Effector memory CD4-positive, alpha-beta T cell (primary cell): ENCODE measurements at places on chromosomes 2 and 18.

GRCh38 chr18:25282282-25282681 is 69.7 kb downstream of the ZNF521 start:
- DNase-seq = no peak

GRCh38 chr2:74181739-74182138 is 3.1 kb upstream of the MOB1A start:
- DNase-seq = no peak

GRCh38 chr2:233100192-233100998 is 40.3 kb downstream of the INPP5D start:
- DNase-seq = peak; percentile 36

DNA sequence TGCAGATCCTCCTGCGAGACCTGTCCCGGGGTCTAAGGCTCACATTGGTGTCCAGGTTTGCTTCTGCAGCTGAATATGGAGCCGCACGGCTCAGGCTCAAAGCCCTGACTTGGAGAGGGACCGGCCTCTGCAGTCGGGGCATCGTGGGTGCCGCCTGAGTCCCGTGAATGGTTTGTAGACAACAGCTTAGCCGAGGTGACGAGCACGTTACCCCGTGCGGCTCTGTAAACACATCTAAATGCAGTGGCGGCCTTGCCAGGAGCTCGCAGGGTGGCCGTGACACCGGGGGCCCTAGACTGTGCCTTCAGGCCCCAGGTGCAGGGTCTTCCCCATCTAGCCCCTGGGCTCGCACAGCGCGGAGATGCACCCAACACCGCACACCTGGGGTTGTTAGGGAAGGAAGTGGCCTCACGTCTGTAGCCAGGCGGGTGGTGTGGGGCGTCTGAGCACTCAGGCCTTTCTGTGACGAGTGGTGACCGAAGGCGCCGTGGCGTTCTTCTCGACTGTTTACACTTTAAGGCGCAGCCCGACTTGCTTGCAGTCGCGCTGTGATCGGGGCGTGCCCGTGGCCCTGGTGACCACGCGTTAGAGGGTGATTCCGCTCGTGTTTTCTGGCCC is 91.6 kb downstream of the NFATC1 start:
- no peak for DNase-seq

DNA sequence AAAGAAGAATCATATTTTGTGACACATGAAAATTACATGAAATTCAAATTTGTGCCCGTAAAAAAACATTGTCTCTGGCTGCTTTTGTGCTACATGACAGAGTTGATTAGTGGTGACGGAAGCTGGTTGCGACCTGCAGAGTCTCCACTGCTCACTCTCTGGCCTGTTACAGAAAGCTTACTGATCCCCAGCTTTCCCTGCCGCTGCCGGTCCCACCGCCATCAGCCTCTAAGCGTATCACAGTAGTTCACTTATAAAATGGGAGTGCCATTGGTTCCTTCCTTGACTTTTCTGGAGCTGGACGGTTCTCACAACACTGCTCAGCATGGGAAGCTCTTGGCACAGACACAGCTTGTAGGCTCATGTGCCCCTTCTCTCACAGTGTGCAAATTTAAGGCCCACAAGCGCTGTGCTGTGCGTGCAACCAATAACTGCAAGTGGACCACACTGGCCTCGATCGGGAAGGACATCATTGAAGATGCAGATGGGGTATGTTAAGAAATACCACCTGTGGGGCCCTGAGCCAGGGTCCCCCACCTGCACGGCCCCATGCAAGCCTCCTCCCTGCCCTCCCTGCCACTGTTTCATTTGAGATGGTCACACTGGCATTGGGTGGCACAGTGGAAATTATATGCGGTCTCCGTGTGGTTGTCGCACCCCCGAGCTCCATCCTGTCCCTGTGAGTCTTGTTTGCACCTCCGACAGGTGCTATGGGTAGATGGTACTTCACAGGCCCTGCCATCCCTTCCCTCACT is 81.3 kb downstream of the DGKD start:
- no peak for DNase-seq

DNA sequence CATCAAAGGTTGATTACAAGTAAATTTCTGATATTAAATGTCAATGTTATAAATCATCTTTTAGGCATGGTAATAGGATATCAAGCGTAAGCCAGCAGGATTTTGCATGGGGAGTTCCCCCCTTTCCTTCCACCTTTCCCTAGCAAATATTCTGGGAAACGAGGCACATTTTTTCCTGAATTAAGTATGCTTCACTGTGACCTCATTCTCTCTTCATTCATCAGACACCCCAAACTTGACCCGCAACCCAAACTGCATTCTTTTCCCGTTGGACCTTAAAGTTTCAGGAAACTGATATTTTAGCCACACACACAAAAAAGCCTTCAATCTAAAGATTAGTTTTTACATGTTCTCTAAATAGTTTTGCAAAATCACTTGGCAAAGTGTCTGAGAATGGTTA is 214.5 kb upstream of the CTAGE1 start:
- no peak for DNase-seq

DNA sequence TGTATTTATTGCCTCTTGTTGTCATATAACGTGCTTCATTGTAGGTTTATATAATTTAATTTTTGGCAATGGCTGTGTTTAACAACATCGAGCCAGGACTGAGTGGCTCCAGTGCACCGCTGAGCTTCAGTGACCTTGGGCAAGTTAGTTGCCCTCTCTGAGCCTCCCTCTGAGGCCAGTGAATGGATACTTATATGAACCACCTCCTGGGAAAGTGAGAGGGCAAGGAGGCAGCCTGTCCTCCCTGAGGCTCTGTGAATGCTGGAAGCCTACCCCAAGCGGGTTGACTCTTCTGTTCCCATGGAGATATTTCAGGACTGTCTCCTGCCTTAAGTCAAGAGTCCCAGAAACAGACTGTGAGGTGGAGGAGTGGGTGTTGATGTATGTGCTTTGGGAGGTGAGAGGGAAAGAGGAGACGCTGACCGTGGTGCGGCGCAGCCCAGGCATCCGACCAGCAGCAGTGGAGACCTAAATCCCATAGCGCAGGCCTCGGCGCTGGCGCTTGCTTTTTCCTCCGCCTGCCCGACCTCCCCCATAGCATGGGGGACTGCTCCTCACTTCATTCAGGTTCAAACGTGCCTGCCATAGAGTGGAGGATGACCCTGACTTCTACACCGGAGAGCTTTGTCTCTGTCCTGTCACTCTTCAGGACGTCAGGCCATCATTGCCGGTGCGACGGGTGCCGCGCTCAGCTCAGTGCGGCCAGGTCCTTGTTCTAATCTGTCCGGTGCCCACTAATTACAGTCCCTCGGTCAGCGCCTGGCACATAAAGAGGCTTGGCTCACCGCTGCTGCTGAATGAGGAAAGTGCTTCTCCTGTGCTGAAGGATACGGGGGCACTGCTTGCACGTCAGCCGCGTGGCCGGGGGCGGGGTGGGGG is 167.3 kb upstream of the HS6ST1 start:
- no peak for DNase-seq

DNA sequence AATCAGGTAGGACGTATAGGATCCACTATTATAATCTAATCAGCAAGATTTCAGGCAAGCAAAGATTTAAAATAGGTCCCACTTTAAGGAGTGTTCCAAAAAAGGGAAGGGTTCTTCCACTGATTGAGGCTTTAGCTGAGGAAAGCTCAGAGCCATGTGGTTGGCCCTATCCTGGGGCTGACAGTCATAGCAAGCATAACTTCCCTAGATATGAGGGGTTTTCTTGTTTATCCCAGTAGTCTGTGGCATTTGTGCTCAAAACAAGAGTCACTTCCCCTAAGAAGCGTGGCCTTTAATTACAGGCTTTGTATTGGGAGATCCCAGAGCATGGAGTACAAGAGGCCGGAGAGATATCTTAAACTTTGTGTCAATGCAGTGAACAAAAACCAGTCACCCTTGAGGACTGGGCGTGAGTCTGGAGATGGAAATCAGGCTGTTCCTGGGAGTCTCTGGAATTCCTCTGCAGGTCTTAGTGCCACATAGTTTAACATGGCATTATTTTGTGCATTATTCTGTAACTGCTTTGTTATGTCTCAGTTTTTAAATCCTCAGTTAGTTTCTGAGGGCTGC is 136.9 kb upstream of the FBXO11 start:
- DNase-seq = no peak

GRCh38 chr2:240898108-240898730 is 2.3 kb upstream of the MAB21L4 start:
- DNase-seq = no peak

- DNase-seq = no peak
Measured at GRCh38 chr2:70258532-70258875, 567 bp downstream of the PCYOX1 start.

DNA sequence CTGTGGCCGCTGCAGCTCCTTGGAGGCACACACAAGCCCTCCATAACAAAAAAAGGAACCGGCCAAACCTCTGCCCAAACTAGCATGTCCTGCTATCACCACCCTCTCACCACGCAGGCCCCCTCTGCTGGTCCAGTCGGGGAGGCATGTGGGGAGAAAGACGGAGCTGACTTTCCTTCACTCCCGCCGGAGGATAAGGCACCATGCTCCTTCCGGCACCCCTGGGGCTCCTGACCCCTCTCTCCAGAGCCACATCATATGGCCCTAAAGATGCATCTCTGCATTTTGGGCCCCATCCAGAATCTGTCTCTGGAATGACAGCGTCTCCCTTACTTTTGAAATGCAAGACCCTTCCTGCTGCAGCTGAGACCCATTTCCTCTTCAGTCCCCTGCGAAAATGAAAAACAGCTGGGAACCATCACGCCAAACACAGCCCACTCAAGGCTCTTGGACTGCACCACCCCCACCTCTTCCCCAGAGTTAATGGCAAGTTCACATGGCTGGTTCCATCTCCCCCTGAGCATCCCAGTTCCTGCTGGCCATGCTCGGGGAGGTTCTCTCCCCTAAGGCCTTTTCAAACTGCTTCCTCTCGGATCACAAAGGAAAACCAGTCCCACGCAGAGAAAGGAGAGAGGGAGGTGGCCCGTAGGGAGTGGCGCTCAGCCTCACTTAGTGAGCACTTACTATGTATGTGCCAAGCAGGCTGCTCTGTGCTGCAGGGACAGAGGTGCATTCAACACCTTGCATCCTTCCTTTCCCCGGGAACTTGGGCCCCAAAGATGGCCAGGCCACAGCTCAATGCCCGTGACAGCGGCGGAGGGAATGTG is 35.2 kb upstream of the MLPH start:
- no peak for DNase-seq

DNA sequence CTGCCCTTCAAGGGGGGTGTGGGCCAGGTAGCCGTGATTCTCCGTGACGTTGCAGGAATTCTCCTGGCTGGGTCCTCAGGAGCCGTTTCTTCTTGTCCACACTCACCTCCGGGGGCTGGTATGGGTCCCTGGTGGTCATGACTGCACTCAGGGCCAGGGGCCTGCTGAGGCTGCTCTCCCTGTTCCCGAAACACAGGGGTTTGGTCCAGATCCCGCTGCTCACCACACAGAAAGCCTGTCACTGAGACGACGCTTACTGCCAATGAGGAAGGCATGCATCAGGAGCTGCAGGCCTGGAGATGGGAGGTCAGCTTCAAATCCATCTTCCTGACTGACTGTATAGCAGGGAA is 160.7 kb downstream of the RTP5 start:
- no peak for DNase-seq

- DNase-seq = no peak
Measured at GRCh38 chr18:13428319-13428718, 209.8 kb downstream of the LDLRAD4 start.
